ENCODE measurements at places on chromosomes 6 and 20.
A peak's percentile ranks its signal among the peaks of the same experiment; 100 is the strongest.

GRCh38 chr6:168147205-168147738 lies 68.3 kb upstream of the FRMD1 start:
- H3K36me3 ChIP-seq, result no peaks in the 10 kb centered on the region
- no peak for DNase-seq
- H3K27me3 ChIP-seq, result no peaks in the 10 kb centered on the region

GRCh38 chr6:10513544-10513943 lies 7.6 kb upstream of the GCNT2 start:
- H3K27ac ChIP-seq, result no peak overlapping the region
- no peak overlapping the region for H3K4me3 ChIP-seq
- no peak for DNase-seq
- no peaks in the 10 kb centered on the region for H3K27me3 ChIP-seq
- H3K4me1 ChIP-seq, result no peaks in the 10 kb centered on the region

DNA sequence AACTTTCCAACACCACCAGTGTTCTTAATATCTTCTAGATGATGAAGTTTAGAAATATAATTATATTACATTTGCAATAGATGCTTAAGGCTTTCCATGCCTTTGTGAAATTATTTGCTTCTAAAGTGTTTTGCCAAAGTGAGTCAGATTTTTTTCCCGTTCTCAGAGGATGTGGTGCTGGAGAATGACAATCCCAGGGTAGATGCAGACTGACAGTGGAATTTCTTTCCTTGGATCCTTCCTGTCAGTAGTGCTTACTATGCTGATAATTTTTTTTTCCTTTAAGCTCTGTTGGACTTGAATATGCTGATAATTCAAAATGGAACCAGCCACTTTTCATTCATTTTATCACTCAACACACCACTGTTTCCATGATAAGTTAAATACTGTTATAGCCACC lies 59.9 kb upstream of the SOX4 start:
- no peak for DNase-seq
- no peaks in the 10 kb centered on the region for H3K36me3 ChIP-seq
- H3K27ac ChIP-seq, result no peak overlapping the region
- H3K4me1 ChIP-seq, result no peaks in the 10 kb centered on the region

- DNase-seq, result no peak
- no peaks in the 10 kb centered on the region for H3K36me3 ChIP-seq
- no peaks in the 10 kb centered on the region for H3K27me3 ChIP-seq
- no peaks in the 10 kb centered on the region for H3K4me1 ChIP-seq
- no peak overlapping the region for H3K4me3 ChIP-seq
- no peak overlapping the region for H3K27ac ChIP-seq
Observed at GRCh38 chr6:90311569-90311968, 14.9 kb upstream of the BACH2 start.

DNA sequence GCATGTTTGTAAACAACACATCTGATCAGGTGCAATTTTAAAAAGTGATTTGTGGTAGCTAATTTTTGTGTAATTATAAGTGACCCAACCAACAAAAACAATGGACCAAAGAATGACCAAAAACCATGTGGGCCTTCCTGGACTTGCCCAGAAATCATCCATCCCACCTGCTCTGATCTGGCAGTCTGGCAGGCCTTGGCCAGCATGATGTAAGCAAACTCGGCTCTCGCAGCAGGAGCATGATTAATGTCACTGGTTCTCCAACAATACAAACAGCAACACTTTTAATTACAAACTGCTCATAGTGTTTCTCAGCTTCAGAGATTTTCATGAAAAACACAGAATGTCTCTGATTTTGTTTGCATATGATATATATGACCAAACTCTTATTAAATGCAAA lies 16.1 kb downstream of the TP53INP2 start:
- no peaks in the 10 kb centered on the region for H3K36me3 ChIP-seq
- peaks cover 7% of the 10 kb centered on the region for H3K4me1 ChIP-seq
- no peak overlapping the region for H3K4me3 ChIP-seq
- peak; percentile 23 for DNase-seq
- no peak overlapping the region for H3K27ac ChIP-seq
- no peaks in the 10 kb centered on the region for H3K27me3 ChIP-seq

GRCh38 chr6:156164701-156165452 lies 612.3 kb upstream of the ARID1B start:
- no peak overlapping the region for H3K27ac ChIP-seq
- H3K4me3 ChIP-seq, result no peak overlapping the region
- no peaks in the 10 kb centered on the region for H3K27me3 ChIP-seq
- no peak for DNase-seq
- no peaks in the 10 kb centered on the region for H3K4me1 ChIP-seq
- no peaks in the 10 kb centered on the region for H3K36me3 ChIP-seq

DNA sequence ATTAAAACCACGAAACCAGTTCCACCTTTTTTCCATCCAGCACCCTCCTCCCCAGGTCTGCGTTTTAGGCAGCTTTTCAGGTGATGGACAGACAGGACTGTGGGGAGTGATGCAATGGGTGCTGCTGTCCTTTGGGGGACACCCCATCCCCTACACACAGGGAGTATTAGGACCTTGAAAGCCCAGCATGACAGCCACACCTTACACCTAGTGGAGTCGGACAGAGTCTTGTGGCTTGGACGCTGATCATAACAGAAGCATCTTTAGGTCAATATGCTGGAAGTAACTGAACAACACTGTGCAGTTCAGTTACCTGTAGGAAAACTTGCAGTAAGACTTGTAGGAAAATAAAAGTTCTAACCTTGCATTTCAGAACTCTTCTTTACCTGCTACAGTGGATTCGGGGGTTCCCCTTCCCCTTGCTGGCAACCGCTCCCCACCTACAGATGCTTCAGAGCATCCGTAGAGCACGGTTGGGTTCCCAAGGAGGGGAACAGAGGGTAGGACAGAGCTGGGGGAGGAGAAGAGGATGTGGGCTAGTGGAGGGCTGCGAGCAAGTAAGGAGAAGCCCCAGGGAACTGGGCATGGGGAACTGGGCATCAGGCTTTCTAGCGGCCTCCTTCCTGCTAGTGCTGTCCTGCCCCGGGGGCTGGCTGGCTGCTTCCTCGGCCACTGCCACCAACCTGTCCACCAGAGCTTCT lies 31.7 kb downstream of the PLEKHG1 start:
- peak; percentile 41 for DNase-seq
- H3K4me1 ChIP-seq, result peaks cover 7% of the 10 kb centered on the region
- peak overlapping the region; percentile 68 for H3K27ac ChIP-seq
- no peak overlapping the region for H3K4me3 ChIP-seq

DNA sequence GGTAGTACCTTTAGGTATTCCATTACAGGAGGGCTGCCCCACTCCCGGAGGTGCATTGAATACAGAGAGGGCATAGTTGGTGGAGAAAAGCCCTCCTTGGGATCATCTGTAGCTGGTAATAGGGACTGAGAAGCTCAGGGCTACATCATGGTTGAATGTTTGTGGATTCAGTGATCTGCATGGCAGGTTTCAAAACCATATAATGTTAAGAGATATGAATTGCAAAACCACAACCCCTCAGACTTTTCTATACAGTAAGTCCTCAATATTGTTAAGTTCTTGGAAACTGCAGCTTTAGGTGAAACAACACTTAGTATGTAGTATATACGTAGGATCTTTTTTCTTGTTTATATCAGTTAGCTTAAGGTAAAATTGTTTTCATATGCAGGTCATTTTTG lies 11.3 kb downstream of the TULP4 start:
- H3K27me3 ChIP-seq, result no peaks in the 10 kb centered on the region
- no peak for DNase-seq

DNA sequence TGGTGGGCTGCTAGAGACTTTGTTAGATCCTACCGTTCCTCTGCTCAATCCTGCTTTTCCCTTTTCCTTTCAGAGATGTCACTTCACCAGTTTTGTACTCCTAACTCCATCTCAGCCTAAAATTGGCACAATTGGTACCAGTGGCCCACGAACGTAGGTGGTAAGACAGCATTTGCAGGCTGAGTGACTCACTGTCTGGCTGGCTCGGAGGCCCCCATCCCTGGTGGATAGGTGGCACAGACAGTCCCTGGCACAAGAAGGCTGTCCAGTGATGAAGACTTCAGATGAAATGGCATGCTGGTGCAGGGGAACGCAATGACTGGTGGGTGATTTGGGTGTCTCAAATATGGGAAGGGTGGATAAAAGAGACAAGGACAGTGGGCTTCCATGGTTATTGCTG lies 11.1 kb downstream of the HEBP2 start:
- peaks cover 4% of the 10 kb centered on the region for H3K36me3 ChIP-seq
- no peak overlapping the region for H3K4me3 ChIP-seq
- no peak overlapping the region for H3K27ac ChIP-seq
- H3K27me3 ChIP-seq, result no peaks in the 10 kb centered on the region

GRCh38 chr20:6178537-6178936 lies 55.7 kb upstream of the FERMT1 start:
- H3K4me3 ChIP-seq, result no peak overlapping the region
- no peaks in the 10 kb centered on the region for H3K4me1 ChIP-seq
- no peaks in the 10 kb centered on the region for H3K27me3 ChIP-seq
- H3K36me3 ChIP-seq, result no peaks in the 10 kb centered on the region
- H3K27ac ChIP-seq, result no peak overlapping the region
- no peak for DNase-seq

DNA sequence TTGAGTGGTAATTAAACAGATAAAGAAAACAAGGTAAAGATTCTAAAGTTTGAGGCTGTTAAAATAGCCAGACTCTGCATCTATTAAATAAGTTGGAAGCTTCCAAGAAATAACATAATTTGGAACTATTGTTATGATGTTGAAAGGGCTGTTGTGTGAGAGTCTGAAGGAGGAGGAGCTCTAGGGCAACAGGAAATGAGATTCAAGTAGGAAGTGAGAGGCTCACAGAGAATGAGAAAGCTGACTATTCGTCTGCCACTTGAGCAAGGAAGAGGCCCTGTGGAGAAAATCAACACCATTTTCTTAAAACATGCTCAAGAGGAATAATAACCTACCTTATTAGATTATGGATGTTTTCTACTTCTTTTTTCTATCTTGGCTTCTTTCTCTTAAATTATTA lies 185.2 kb downstream of the SLC24A3 start:
- no peak overlapping the region for H3K4me3 ChIP-seq
- H3K4me1 ChIP-seq, result no peaks in the 10 kb centered on the region
- DNase-seq, result no peak
- no peaks in the 10 kb centered on the region for H3K27me3 ChIP-seq

DNA sequence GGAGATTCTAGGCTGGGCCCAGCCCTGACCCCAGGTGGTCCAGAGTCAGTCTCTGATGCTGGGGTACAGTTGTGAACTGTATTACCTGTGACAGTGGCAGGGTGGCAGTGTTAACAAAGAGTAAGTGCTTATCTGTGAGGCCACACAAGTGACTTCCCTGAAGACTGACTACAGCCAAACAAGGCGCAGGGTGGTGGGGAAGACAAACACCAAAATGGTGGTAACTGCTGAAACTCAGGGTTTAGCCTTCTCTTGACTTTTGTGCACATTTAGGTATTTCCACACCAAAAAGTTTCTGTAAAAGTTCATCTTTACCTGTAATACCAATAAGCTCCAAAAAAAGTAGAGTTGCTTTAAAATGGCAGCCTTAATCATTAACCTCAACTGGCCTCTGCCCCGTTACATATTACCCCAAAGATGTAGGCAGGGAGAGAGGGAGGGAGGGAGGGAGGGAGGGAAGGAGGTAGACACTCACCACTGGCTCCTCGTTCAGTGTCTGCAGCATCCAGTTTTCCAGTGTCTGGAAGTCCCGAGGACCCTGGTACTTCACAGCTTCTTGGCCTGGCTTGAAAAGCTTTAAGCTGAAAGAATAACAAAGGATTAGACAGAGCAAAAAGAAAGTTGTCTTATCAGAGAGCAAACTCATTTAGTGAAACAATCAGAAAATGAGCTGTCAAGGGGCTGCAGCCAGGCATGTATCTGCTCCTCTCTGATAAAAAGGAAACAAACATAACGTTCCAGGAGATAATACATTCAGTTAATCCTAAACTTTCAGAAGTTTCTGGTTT lies 11.3 kb downstream of the TXNDC5 start:
- H3K27me3 ChIP-seq, result no peaks in the 10 kb centered on the region
- H3K4me3 ChIP-seq, result no peak overlapping the region
- DNase-seq, result no peak
- peaks cover 17% of the 10 kb centered on the region for H3K4me1 ChIP-seq
- peak overlapping the region; percentile 43 for H3K27ac ChIP-seq

DNA sequence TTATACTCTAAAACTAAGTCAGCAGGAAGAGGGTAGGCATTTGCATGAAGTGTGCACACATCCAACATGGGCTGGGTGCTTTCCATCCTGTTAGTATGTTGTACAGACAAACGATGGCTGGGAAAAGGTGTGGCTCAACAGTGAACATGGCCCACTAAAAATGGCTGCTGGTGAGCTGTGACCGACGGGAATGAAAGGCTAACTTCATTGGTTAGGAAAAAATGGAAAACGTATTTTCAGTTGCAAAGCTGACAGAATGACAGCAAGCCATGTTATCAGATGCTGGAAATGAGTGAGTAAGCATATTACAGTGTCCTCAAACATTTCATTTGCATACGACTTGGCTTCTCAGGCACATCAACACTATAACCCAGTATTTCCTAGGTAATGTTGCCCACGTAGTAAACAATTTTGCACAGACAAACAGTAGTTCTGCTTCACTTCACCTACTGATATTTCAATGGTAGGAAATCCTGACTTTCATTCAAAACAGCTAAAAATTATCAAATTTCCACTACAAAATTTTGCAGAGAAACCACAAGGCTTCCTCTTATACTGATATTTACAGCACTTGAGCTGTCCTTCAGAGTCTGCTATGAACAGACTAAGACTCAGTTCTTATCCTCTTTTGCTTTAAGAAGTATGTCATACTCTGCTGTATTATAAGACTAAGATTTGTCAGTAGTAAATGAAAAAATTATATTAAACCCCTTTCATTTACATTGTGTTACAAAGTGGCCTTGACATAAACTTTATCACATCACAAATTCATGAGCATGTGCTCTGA lies 98.9 kb downstream of the IRF4 start:
- H3K27ac ChIP-seq, result no peak overlapping the region
- no peak for DNase-seq
- no peaks in the 10 kb centered on the region for H3K4me1 ChIP-seq
- no peaks in the 10 kb centered on the region for H3K27me3 ChIP-seq
- H3K4me3 ChIP-seq, result no peak overlapping the region

GRCh38 chr6:54020334-54020733 lies 90.9 kb upstream of the MLIP start:
- no peaks in the 10 kb centered on the region for H3K36me3 ChIP-seq
- no peak overlapping the region for H3K4me3 ChIP-seq
- peaks cover 31% of the 10 kb centered on the region for H3K4me1 ChIP-seq
- no peak for DNase-seq

GRCh38 chr6:113855500-113856374 lies 1.4 kb upstream of the MARCKS start:
- H3K36me3 ChIP-seq, result no peaks in the 10 kb centered on the region
- no peaks in the 10 kb centered on the region for H3K27me3 ChIP-seq
- peak overlapping the region; percentile 75 for H3K4me3 ChIP-seq
- peak overlapping the region; percentile 9 for H3K27ac ChIP-seq
- peaks cover 5% of the 10 kb centered on the region for H3K4me1 ChIP-seq

- no peak overlapping the region for H3K4me3 ChIP-seq
- H3K27me3 ChIP-seq, result no peaks in the 10 kb centered on the region
- DNase-seq, result no peak
- H3K27ac ChIP-seq, result no peak overlapping the region
- no peaks in the 10 kb centered on the region for H3K36me3 ChIP-seq
Observed at GRCh38 chr6:129645830-129646579, 64.0 kb downstream of the ARHGAP18 start.

All from right lobe of liver (tissue), 6 donors.